ENCODE measurements at places on chromosomes 7 and 10.
A peak's percentile ranks its signal among the peaks of the same experiment; 100 is the strongest.

DNA sequence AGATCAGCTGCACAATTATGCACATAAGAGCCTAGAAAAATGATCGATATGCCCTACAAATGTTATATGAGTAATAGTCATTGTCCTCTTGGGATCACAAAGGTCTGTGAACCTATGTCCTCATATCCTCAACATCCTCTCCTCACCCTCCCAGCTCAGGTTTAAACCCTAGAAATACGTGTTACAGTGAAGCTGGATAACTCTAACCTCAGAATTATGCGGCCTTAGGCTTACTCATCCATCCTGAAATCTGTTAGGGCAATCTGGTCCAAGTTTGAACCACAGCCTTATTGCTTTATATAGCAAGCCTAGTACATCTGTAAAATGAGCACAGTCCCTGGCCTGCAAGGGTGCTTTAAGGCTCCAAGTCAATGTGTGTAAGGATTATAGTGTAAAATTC is 84.2 kb upstream of the FRMD4A start:
- no peak for DNase-seq

- DNase-seq = no peak
These were observed 12.8 kb downstream of the SUGCT start for GRCh38 chr7:40147371-40148246.

GRCh38 chr10:97805096-97805884 is 33.5 kb upstream of the SFRP5 start:
- DNase-seq = no peak

DNA sequence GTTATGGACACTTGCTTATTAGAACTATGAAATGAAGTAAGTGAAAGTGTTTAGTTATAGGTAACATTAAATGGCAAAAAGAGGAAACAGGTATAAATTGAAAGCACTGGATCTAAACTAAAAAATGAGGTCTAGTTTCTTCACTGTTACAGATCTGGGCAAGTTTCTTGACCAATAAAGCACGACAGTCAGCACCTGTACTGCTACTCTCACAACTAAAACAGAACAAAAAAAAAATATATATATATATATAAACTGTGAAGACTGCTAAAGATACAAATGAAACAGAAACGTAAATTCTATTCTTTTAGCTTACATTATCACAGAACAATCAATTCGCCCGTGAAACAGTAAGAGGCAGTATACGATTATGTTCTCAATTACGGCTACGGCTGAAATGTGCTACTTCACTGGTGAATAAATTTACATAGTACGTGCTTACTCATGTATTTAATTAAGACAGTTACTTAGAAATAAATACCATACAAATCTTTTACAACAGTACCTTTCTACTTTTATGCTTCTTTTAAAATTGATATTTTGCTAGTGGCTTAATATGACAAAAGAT is 4.2 kb downstream of the AHR start:
- no peak for DNase-seq

DNA sequence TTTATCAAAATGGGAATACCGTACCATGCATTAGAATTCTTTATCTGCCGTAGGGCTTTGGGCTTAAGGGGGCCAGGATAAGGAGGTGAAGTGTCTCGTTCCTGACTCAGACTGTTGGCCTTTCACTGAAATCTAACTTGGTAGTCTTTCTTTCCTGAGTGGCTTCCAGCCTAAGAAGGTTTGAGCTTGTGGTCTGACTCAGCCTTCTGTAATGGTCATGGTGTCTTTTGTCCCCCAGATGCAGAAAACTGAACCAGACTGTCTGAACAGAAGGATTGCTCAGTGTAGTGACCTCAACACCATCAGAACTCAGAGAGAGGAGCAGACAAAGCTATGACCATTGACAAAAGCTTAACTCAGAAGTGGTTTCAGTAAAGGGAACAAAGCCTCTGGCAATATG is 39.5 kb downstream of the WNT2 start:
- DNase-seq = no peak

GRCh38 chr7:138137423-138138171 is 61.3 kb downstream of the AKR1D1 start:
- DNase-seq = no peak

GRCh38 chr10:32112055-32112454 is 55.8 kb upstream of the KIF5B start:
- no peak for DNase-seq

- DNase-seq = no peak
These were observed 146.7 kb upstream of the KLF14 start for GRCh38 chr7:130880668-130881067.

GRCh38 chr7:103810112-103810744 is 179.2 kb downstream of the RELN start:
- no peak for DNase-seq

GRCh38 chr7:84664626-84665025 is 470.0 kb upstream of the SEMA3A start:
- DNase-seq = no peak

- no peak for DNase-seq
These were observed 21.9 kb upstream of the SFTPA2 start for GRCh38 chr10:79582096-79582495.

DNA sequence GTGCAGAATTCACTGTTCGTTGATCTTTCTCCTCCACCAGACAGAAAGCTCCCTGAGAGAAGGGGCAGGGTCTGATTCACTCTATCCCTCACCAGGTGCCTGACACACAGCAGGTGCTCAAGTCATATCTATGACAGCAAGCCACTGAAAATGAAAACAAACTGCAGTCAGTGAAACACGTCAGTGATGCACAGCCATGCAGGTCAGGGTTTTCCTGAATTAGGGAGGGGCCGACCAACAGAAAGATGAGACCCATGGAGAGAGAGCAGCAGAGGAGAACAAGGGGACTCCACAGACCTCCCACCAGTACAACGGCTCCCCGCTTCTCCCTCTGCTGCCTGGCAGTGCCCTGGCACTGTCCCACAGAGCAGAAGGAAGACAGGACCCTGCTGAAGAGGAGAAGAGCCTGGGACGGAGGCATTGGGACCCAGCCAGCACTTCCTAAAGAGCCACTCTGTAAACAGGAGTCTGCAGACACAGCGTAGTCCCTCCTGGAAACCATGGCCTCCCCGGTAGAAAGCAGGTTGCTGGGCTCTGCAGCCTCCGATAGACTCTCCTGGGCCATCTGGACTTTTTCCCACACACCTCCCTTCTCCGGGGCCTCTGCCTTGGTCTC is 50.3 kb downstream of the FAM53B start:
- peak; percentile 34 for DNase-seq

GRCh38 chr10:88162852-88163251 is 299.4 kb downstream of the PTEN start:
- no peak for DNase-seq

DNA sequence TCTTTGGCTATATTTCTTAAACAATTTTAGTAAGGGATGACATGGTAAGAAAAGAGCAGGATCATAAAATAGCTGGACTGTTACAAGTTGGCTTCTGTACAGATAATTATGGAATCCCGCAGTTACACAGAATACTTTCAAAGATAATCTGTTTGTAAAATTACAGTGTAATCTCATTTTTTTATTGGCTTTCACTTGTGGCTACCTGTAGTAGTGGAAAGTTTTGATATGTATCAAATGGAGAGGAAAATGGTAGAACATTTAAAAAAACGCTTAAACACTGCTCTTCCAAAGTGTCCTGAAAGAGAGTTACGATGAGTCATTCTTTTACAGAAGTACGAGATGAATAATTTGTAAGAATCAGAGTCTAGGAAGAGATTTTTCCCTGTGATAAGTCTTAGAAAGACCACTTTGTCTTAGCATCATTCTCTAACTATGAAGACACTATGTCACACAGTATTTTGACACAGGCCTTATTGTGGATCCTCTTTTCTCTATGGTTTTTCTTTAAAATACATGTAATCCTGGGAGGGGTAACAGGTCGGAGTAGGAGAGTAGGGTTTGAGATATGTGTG is 215.0 kb upstream of the DKK1 start:
- no peak for DNase-seq

DNA sequence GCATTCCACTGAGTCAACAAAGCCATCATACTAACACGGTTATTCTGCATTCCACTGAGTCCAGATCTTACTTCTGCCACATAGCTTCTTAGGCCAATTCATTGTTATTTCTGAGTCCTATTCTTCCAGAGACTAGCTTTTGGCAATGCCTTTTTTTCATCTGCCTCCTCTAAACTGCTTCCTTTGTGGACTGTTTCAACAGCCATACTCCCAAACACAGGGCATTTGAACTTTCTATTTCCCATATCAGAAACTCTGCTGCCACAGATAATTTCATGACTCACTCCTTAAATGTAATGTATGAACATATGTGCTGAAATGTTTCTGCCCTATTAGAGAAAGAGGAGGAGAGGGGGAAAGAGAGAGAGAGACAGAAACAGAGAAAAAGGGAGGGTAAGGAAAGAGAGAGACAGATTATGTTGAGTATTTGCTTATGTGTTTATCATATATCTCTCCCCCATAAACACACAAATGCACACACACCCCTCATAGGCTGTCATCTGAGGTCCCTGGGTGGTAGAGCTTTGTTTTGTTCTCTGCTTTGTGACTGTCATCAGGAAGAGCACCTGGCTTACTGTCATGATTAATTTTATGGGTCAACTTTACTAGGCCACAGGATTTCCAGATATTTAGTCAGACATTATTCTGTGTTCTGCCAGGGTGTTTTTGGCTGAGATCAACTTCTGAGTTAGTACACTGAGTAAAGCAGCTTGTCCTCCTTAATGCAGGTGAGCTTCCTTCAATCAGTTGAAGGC is 308.0 kb upstream of the KCND2 start:
- no peak for DNase-seq

- no peak for DNase-seq
These were observed 244.4 kb downstream of the FANK1 start for GRCh38 chr10:126140746-126141273.

DNA sequence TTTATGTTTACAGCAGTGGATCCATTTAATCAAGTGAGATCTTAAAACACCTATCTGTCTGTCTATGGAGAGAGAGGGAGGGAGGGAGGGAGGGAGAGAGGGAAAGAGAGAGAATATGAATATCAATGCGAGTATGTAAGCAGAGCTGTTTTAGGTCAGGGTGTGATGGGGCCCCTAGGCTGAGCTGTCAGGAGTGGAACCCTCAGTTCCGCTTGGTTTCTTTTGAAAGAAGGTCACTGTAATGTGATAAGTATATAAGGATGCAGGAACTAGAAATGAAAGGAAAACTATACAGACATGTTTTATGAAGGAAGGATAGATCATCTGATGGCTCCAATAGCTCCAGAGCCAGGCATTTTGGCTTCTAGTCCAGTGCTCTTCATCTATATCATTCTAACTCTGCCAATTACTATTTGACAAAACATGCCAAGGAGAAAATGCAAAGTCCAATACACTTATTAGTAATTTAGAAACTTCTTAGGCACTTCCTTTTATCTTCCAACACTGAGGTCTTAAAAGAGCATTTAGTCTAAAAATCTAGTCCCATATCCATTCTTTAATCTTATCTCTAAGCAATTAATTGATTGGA is 70.3 kb downstream of the NRCAM start:
- no peak for DNase-seq

DNA sequence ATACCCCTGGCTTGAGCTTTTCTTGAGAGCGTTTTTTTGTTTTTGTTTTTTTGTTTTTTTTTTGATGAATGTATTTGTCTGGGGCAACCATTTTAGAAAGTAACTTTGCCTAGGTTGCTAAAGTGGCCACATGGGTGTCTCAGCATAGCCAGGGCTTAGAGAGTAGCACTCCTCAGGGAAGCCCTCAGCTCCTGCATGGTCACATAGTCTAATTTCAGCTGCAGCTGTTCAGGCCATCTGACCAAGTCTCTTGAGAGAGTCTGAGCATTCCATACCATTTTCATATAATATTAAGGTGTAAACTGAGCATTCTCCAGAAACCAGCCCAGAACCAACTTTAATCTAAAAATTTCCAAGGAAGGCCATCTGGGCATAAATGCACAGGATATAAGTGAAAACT is 186.4 kb downstream of the NPSR1 start:
- DNase-seq = no peak

DNA sequence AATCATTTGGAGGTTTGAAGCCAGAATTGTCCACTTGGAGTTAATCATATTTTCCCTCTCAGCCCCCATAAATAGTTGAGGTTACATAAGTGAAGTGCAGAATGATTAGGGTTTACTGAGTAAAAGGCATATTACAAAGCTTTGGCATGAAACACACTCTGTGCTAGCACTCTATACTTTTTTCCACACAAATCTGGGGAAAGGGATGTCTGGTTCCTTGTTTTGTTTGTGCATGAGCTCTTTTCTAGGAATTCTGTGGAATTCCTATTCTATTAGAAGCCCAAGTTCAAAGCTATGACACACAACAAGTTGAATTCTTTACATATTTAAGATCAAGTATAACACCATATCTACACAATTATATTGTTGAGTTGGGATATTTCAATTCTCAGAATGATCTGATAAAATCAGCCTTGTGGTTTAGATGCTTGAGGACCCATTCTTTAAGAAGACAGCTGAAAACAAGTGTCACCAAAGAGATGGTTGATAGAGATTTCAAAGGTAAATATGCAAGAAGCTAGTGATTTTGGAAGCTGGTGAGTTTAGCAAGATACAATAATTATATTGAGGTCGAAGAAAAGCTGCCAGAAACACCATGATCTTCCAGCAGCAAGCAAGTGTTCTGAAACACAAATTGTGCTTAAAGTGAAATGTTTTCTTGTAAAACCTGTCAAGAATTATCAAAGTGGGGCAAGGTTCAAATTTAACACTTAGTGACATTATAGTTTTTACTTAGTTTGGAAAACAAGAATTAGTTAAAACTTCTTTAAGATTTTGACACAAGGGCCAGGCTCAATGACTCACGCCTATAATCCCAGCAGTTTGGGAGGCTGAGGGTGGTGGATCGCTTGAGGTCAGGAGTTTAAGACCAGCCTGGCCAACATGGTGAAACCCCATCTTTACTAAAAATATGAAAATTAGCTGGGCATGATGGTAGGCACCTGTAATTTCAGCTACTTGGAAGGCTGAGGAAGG is 122.6 kb downstream of the INHBA start:
- no peak for DNase-seq

DNA sequence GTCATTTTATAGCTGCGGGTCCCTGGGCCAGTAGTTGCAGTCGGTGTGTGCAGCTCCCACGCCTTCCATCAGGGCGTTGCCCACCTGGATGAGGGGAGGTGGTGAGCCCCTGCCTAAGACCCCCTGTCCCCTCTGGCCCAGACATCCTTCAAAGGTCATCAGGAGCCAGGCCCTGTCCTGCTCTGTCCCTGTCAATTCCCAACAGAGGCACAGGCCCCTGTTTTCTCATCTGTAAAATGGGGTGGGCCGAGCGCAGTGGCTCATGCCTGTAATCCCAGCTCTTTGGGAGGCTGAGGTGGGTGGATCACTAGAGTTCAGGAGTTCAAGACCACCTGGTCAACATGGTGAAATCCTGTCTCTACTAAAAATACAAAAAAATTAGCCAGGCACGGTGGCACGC is 128.5 kb upstream of the TNRC18 start:
- DNase-seq = no peak

- no peak for DNase-seq
These were observed 33.0 kb downstream of the CREB3L2 start for GRCh38 chr7:137968890-137969289.

- DNase-seq = no peak
These were observed 55.1 kb upstream of the LAMB1 start for GRCh38 chr7:108057951-108058481.

- no peak for DNase-seq
These were observed 107.1 kb upstream of the NRP1 start for GRCh38 chr10:33441561-33441960.

- no peak for DNase-seq
These were observed 129.7 kb downstream of the TMEM178B start for GRCh38 chr7:141203586-141203985.

Measured in amygdala (tissue), 56 donors.